Stimulated activated CD8-positive, alpha-beta memory T cell treated with anti-CD3 and anti-CD28 coated beads, Interleukin-4, amount 100 ng/mL, for 1 hour (primary cell): ENCODE measurements at places on chromosomes 4 and X.

GRCh38 chrX:34839451-34839850 is 103.1 kb upstream of the FAM47B start:
- no peak for DNase-seq

DNA sequence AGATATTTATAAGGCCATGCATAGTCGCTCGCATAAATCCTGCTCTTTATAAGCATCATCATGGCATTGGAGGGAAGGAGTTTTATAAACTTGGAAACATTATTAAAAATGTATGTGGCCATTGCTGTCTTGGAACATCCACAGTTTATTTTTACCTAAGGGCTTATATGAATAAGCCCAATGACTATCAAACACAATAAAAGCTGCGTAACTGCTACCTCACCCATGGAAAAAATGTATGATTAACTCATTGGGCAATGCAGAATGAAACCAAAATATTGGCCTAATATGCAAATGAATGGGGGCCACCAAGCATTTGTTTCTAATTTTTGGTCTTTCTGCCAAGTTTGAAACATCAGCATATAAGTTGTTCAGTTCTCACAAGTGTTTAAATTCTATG is 19.1 kb downstream of the GEMIN8 start:
- DNase-seq = no peak

DNA sequence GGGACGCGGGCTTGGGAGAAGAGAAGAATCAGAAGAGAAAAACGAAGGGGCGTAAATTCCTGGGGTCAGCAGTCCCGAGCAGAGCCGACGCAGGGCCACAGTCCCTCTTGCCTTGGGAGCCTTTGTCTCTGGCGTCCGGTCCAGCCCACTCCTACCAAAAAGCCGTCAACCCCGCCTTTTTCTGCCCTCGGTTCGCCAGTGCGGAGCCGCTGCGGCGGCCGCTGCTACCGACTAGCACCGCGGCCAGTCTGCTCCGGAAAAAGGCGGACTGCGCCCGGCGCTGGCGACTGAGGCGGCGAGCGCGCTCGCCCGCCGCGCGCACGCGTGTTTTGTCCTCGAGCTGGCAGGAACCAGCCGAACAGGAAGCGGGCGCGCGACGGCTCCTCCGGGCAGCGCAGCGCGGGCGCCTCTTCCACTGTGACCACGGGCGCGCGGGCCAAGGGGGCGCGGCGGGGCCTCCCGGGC is 502 bp downstream of the HNRNPDL start:
- DNase-seq = peak; percentile 61

DNA sequence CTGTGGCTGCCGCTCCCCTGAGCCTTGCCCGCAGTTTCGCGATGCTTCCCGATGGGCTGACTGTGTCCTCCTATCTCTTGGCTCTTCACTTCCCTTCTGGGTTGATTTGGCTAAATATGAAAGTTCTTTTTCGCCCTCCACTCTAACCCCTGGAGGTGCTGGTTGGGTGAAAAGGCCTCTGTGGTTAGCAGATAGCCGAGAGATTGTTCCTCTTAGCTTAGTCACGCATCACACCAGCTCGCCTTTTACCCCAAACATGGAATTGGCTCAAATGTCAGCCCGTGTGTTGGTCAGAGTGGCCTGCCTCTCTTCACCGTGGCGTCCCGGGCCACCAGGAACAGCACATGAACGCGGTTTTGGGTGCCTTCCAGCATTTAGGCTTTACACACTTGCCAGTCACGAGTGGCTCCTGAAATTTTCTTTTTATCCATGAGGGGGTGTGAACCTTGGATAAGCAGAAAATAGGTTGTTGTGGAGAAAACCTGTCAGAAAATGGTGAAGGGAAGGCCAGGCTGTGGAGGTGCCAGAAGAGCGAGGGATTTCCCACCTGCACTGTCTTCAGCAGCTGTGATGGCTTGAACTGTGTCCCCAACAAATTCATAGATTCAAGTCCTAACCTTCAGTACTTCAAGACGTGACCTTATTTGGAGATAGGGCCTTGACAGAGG is 8.9 kb downstream of the CLCN4 start:
- no peak for DNase-seq

DNA sequence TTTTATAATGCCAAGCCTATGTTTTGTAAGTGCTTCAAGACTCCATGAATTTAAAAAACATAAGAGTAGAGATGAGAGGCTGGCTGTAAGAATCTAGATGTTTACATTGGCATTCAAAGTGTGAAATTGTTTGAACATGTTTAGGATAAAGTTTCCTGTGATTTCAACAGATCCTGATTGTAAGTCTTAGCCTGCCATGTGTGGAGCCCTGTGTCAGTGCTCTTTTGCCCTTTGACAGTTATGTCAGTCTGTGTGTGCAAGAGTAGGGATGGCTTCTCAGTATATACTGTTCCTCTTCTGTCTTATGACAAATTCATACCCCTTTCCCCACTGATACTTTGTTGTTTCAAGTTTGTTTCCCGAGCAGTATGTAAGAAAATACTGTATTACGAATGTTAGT is 68.2 kb downstream of the USP9X start:
- no peak for DNase-seq

GRCh38 chr4:15270201-15270600 is 157.6 kb upstream of the C1QTNF7 start:
- DNase-seq = no peak

GRCh38 chr4:96677499-96677898 is 837.6 kb downstream of the PDHA2 start:
- no peak for DNase-seq

DNA sequence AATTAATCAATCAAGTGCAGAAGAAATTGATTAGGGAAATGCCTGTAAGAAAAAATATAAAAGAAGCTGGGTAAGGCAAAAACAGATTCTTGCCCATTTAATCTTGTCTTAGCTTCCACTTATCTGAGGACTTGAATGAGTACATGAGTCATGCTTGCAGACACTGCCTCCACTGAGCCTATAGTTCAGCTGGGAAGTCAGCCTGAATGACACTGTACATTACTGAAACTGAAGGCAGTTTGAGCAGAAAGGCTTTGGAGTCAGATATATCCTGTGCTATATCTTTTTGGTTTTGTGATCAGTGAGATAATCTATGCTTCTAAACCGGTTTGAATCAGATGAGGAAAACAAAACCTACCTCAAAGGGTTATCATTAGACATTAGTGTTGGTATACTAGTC is 61.3 kb downstream of the NUDT11 start:
- DNase-seq = no peak

GRCh38 chr4:15682242-15683142 is 865 bp downstream of the FAM200B start:
- DNase-seq = no peak

DNA sequence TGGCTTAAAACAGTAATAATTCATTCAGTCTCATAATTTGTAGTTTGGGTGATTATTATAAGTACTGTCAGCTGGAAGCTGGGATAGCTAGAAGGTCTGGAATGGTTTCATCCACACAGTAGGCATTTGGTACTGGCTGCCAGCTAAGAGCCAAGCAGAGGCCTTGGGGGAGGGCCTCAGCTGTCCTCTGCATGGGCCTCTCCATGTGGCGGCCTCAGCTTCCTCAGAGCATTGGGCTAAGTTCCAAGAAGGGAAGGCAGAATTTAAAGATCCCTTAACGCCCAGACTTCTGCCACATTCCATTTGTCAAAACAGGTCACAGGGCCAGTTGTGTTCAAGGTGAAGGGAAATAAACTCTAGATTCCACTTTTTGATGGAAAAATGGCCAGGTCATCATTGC is 93.3 kb downstream of the NEUROG2 start:
- no peak for DNase-seq

GRCh38 chr4:113659127-113659526 is 102.4 kb downstream of the CAMK2D start:
- no peak for DNase-seq

- no peak for DNase-seq
These were observed 6.2 kb downstream of the GAK start for GRCh38 chr4:925771-926500.

GRCh38 chrX:135977611-135978010 is 3.8 kb upstream of the MMGT1 start:
- no peak for DNase-seq

GRCh38 chr4:152310257-152310656 is 225.6 kb downstream of the FBXW7 start:
- DNase-seq = no peak

- no peak for DNase-seq
These were observed 1.0 kb upstream of the IGBP1 start for GRCh38 chrX:70132224-70132623.

DNA sequence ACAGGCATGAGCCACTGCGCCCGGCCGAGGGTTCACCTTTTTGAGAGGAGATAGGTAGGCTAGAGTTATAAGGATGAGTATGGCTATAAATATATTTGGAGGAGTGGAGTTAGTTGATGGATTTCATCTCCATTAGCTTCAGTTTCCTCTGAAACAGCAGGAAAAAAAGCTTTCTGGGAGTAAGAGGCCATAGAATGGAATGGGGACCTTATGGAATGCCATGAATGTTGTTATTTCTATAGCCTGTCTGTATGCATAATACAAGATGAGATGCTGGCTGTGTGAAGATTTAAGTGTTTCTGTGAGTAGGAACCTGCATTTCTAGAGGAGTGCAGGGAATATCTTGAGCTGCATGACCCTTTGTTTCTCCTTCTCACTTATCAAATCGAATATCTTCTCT is 114.9 kb upstream of the ARX start:
- DNase-seq = no peak

DNA sequence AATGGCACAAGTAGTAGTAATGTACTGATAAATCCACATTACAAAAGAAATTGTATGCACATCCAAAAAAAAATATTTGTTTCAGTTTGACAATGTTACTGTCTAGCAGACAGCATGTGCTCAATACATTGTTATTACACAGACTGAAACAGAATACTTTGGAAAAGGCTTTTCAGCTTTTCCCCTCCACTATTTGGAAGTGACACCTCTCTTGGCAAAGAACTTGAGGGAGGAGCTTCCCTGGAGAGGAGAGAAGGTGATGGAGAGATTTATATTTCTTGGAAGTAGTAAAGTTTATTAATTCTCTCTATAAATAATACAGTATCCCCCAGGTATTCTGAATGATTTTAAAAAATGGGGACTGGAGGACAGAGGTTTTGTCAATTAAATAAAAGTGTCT is 131.8 kb downstream of the SCFD2 start:
- no peak for DNase-seq

GRCh38 chr4:33054161-33054560 is 2334.0 kb downstream of the PCDH7 start:
- no peak for DNase-seq

GRCh38 chr4:153089742-153090141 is 114.5 kb upstream of the TRIM2 start:
- DNase-seq = no peak

DNA sequence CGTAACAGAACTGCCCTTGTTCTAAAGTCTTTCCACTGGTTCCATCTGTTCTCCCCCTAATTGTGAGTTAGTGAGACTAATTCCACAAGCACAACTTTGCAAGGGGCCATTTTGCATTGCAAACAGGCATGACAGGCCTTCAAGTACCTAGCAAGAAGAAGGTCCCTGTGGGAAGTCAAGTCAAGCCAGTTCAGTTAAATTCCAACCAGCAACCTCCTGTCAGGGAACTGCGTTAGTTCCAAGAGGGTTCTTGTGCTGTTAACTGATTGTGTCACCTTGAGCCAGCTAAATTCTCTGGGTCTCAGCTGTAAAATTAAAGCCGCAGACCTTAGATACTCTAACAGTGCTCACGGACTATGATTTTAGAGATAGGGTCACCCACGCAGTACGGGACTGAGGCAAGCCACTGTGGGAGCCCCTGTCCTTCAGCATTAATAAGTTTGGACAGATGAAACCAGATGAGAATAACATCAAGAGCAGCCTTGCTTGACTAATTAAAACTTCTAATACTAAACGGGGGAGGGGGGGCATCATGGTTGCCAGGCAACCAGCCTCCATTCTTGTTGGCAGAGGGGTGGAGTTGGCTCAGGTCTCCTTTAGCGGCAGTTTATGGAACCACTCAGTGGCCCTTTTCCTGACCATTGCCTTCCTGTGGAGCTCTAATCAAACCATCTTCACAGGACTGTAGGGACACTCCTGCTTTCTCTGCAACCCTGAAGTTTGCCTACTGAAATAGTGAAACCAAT is 24.1 kb upstream of the TMEM150C start:
- DNase-seq = no peak

DNA sequence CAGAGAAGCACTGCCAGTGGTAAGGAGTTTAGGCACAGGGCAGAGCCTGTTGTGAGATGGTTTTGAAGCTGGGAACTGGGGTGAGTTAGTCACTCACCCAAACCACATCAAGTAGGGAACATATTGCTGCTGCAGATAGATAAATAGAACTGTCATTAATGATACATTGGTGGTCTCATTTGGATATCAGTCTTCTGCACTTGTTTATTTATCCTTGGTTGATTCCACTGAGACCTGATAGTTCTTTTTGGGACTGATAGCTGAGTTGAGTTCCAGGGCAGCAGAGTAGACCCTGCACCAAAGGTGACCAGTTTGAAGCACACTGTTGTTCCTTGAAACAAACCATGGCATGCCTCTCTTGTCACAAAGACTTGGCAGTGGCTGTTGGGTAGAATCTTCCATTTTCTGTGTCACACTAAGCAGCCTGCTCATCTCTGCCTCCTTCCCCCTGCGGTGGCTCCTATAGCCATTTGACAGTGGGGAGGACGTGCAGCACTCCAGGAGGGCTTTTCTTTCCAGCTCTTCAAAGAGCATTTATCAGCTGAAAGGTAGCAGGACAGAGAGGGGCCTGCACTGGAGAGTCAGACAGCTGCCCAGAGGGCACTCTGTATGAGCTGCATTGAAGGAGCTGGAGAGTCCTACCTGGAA is 59.7 kb upstream of the TMEM164 start:
- no peak for DNase-seq

DNA sequence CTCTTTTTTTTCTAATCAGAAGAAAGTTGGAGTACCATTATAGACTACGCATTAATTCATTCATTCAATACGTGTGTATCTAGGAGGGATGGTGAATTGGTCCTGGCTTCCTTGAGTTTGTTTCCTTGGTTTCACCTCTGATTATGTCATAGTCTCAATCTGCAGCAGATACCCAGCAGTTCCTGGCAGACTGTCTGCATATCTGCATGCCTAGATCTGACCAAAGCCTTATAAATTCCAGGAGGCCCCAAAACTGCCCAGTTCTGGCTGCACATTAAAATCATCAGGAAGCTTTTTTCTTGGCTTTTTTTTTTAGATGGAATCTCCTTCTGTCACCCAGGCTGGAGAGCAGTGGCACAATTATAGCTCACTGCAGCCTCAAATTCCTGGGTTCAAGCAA is 27.2 kb upstream of the SLC34A2 start:
- no peak for DNase-seq

DNA sequence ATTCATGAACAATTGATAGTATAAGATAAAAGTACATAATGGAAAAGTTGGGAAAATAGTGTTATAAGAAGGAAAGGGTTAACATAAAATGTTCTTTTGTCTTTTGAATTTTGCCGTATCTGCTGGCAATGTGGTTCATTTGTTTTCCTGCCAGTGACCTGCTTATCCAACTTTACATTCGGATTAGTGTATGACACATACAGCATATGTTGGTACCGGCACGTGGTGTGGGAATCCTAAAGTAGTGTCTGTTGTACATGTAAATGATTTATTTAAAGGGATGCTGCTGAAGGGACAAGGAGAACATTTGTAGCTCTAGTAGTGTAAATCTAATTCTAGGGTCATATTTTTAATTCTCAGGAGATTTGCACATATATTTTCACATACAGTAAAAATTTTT is 11.5 kb downstream of the RAB9A start:
- DNase-seq = no peak
